ENCODE measurements at places on chromosomes 12 and 14.

DNA sequence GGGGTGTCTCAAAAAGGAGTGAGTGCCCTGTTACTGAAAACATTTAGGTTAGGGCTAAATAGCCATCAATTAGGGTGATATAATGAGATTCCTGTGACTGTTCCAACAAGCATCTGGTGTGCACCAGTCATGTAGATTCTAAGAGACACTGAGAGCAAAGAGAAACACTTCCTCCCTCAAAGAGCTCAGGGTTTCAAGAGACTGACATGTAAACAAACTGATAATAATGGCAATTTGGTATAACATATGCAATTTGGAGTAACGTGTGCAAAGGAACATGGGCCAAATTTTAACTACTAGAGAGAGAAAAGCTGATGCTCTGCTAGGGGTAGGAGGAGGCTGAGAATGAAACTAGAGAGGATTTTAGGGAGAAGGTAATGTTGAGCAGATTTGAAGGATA lies 237.1 kb downstream of the BMP4 start:
- DNase-seq = no peak

- no peak for DNase-seq
Observed at GRCh38 chr14:101845896-101846295, 84.4 kb downstream of the PPP2R5C start.

DNA sequence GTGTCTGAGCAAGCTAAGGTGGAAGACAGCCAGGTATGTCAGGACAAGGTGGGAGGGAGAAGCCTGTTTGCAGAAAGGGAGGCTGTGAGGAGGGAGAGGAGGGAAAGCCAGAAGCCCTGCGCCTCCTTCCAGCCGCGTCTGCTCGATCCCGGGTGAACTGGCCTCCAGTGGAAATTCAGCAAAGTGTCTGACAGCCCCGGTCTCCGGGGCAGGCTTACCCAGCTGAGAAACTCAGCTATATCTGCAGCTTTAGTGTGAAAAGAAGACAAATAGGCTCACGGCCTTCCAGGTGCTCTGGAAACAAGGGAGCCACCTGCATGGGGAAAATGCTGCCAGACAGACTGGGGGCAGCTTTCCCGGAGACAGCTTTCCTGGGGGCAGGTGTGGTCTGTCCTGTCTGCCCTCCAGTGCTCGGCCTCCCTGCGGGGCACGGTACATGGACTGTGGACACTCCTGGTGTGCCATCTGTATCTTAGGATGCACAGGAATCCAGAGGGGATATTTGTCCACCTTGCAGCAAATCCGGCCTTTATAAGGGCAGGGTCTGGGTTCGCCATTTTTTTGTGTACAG lies 6.3 kb downstream of the RFLNA start:
- DNase-seq = no peak

DNA sequence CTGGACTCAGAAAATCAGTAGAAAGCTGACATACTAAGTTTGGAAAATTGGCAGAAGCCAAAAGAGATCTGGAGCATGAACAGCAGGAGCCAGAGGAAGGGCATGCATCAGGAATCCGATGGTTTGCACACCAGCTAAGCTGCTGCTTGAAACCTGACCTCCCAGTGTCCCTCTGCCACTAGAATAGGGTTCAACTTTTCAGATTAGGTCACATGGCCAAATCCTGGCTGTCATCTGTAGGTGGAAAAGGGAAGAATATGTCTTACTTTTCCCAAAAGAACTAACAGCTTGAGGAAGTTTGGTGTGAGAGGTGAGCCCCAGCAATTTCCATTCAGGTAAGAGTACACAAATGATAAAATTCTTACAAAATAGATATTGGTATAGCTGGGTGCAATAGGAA lies 732.6 kb downstream of the RERGL start:
- DNase-seq = peak; percentile 30

GRCh38 chr12:21642707-21643389 lies 14.8 kb downstream of the LDHB start:
- no peak for DNase-seq

- DNase-seq = no peak
Observed at GRCh38 chr12:54444206-54444605, 25.1 kb upstream of the ITGA5 start.

DNA sequence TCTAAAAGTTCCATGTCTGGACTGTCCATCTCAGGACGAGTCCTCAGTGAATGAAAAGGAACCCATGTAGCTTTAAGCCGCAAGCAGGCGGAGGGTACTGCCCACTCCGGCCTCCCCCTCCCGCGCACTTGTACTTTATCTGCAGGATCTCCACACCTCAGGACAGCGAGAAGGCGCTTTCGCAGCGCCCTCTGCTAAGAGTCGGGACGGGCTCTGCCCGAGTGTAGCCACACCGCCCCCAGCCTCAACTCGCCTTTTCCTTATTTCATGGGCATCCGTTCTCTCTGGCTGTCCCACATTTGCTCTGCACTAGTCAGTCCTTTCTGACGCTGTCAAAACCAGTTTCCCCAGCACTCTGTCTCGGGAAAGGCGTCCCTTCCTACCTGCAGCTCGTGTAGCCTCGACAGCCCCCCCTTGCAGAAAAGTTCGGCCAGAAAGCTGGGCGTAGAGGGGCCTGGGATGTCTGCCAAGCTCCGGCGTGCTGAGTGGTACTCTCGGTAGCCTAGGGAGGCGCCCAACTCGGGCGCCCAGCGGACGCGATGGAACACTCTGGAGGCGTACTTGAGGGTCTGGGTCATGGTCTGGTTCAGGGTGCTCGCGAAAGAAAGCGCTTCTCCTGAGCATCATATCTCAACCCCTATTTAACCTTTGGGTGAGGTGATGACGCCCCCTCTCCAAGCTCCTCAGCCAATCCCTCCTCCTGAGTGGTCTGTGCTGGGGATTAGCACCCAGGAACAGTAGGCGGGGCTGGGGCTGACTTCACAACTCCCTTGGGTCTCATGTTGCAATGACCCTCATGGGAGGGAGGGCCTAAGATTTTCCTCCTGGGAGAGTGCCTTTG lies at the start of gene CYP27B1:
TSS of gene CYP27B1 (minus strand) at position 615 of the 841 bp plus-strand sequence. CDS start at position 578, 37 bp downstream.
- DNase-seq = peak; percentile 72

DNA sequence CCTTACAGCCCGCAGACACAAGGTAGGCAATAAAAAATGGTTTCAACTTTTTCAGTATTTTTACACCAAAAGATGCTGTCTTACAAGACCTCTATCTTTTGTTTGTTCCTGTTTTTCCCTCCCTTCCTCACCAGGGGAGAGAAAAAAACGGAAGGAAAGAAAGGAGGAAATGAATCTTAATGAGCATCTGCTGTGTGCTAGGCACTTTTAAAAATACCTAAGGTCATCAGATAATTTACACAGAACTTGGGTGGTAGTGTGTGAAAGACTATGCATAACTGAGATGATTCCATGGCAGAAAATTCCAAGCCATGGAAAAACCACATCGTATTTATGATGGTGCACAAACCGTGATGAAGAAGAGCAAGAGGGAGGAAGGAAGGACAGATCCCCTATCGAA lies 121.2 kb downstream of the DIP2B start:
- DNase-seq = no peak

GRCh38 chr12:105907982-105908381 lies 230.8 kb downstream of the NUAK1 start:
- peak; percentile 43 for DNase-seq

DNA sequence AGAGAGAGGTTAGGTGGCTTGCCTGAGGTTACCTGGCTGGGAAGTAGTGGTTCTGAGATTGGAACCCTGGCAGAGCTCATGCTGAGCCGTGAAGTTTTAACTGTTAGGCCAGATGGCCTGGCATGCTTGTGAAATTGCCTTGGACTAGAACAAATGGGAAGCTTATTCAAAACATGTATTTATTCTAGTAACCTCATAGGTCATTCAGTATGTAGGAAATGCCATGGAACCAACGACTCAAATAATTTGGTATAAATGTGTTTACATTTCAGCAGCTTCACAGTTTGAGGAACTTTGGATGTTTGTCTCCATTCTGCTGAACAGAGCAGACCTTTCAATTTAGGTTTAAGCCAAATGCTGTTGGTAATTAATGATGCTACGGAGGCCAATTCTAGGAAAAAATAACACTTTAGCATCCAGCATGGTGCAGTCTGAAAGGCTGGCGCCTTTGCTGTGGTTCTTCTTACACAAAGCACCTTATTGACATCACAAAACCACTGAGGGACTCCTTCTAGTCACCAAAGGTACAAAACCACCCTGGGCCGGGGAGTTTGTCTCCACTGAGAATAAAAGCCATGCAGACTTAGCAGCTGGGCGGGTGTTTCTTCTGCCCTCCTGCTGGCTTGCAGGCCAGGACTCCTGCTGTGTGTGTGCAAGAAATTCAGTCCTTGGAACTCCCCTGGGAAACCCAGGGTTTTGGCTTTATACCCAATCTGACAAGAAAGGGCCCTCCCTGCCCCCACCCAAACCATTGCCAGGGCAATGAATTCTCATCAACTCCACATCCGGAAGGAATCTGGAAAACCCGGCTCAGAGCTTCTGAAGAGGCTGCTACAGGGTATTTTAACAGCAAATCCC lies 64.2 kb downstream of the ELK3 start:
- peak; percentile 92 for DNase-seq

- no peak for DNase-seq
Observed at GRCh38 chr14:23323838-23324454, 2.7 kb downstream of the PABPN1 start.

DNA sequence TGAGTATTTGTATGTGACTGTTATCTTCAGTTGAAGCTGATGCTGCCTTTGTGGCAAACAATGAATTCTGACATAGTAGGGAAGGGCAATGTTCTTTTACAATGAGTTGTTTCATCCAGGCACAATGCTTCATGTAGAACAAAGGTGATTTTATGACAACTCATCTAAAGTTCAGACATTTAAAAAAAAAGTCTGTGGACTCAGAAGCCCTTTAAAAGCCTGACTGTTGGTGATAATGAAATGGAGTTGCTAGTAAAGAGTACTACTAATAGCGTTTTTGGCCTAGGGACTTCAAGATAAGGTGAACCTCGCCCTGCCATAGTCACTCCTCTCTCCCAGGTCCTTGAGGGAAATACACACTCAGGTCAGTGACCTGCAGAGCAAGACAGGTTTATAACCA lies 105.1 kb downstream of the AKAP6 start:
- no peak for DNase-seq

GRCh38 chr14:56474419-56475022 lies 105.1 kb upstream of the TMEM260 start:
- peak; percentile 69 for DNase-seq

- peak; percentile 78 for DNase-seq
Observed at GRCh38 chr12:104443008-104443407, 13.7 kb upstream of the CHST11 start.

DNA sequence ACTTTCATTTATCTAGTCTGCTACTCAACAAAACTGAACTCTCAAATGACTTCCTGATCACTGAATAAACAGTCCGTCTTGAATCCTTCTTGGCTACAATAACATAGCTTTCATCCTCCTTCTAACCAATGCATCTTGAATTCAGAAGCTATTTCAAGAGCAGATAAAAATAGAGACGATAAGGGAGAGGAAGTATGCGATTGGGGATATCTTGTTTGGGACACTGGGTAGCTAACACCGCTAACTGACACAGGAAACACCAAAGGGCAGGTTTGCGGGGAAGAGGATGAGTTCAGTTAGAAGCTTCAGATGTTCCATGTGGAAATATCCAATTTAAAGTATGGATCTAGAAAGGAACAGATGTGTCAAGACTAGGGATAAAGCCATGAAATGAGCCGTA lies 102.5 kb downstream of the SLC41A2 start:
- no peak for DNase-seq

DNA sequence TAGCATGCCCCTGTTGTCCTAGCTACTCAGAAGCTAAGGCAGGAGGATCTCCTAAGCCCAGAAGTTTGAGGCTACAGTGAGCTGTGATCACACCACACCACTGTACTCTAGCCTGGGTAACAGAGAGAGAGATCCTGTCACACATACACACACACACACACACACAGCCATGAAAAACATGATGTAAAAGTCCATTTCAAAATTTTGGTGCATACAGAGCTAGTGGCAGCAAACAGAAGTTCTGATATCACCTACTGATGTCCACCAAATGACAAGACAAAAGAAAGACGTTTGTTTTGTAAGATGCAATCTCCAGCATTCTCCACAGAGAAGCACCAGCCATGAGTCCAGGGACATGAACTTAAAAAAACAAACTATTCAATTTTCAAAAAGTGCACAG lies 15.9 kb downstream of the AREL1 start:
- no peak for DNase-seq

DNA sequence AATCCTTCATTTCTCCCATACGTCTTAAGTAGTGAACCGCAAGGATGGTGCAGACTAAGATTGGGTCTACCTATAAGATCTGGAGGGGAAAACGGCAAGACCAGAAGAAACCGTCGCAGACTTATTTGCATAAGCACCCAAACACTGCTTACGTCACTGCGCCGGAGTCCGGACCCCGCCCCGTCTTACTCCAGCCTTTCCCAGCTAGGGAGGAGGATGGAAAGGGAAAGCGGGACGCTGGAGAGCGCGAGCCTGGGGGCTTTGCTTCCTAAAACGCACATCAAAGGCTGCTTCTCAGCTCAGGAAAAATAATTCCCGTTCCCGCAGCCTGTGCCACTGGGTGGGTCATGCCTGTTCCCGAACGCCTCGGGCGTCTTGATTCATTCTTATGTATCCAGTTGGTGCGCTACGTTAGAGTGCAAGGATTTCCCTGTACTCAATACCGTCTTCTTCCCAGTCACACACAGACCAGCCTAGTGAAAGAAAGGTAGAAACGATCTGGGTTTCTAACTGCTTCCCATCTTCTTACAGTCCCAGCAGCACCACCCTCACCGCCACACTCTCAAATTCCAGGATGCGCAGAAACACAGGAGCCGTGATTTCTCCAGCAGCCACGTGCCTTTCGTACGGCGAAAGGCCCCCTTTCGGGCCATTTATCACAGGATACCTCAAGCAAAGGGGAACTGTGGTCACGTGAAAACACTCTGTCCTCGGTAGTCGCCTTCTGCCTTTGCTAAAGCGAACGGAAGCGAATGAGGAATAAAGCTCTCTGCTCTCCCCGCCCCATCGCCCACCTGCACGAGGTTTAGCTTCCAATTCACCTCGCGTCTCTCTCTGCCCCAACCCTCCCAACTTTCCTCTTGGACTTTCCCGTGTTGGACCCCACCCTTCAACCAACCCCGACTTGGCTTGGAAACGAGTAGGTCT lies 1.1 kb downstream of the SLC6A15 start:
- DNase-seq = peak; percentile 73

DNA sequence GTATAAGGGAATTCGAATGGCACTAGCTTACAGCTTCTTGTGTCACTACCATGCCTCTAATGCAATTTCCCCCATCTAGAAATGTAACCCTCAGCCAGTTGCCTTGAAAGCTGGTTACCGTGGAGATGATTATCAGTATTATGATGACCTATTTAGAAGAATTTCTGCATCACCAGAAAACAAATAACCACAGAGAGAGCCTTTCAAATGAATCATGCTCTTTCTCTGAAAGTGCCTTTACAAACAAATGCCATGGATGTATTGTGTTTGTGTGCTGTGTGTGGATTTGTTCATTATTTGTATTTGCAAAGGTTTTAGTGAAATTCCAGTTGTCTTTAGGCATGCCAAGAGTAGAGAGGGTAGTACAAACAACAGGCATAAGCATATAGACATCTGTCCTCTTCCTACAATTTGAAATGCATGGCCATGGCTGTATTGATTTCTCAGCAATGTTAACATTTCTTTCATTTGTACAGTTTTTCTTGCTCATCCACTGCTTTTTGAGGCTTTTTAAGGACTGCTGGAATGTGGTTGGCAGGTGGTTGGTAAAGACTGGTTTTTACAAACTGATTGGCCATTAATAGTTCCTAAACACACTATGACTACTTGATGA lies 266.5 kb downstream of the PAWR start:
- DNase-seq = no peak

GRCh38 chr14:61505815-61506809 lies 184.7 kb downstream of the PRKCH start:
- no peak for DNase-seq

Measured in NCI-H524 (cell line).